ENCODE measurements at places on chromosomes 13 and 19. TPM values are rescaled to one million over a fixed set of nuclear protein-coding genes. Genes with fewer than 3 reads are reported as not detected.

DNA sequence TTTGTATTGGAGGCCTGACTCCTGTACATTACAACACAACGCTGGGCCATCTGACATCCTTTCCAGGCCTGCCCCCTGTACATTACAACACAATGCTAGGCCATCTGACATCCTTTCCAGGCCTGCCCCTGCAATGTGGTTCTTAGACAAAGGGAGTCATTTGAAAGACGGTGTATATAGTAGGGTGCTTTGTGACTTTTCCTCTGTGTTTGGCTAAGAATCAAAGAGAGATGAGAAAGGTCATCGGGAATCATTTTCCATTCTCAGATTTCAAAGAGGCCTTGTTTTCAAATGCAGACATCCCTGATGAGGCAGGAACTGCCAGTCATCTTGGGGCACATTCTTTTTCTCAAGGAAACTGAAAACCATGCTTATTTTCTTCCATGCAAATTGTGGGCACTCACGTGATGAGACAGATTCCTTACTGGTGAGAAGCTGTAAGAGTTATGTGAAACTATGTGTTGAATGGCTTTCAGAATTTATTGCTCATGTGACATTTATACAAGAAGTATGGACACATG is 551.6 kb downstream of the MYO16 start:
- no peak for DNase-seq
- H3K4me3 ChIP-seq: no peak overlapping the region
- no peak overlapping the region for H3K27ac ChIP-seq
- H3K4me1 ChIP-seq: no peaks in the 10 kb centered on the region
- no peaks in the 10 kb centered on the region for H3K27me3 ChIP-seq

DNA sequence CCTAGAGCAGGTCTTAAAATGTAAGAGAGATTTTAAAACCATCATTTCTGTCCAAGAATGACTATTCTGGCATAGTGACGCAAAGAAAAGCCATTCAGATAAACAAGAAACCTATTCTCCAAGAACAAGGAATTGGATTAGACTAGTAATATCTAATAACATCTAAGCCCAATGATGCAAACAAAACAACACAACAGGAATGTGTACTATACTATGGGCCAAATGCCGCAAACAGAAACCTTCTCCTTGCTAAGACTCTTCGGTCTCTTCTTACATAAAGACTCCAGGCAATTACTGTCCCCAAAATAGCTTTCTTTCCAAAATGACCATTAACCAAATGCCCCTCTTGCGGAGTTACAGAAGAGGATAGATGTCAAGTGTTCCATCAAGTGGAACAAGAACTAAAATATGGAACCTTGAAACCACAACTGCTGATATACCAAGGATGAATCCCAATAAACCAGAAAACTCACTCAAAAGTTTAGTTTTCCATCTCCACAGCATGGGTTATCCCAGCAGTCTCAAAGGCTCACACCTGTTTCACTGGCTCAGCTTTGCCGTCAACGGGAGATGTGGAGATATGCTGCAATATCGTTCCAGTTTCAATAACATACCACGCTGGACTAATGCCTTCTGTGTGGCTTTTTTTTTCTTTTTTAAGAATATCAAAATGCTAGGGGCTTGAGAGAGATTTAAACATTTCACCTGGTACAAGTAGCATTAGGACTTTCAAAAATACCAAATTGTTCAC is 76.2 kb downstream of the FOXO1 start:
- H3K4me1 ChIP-seq: peaks cover 83% of the 10 kb centered on the region
- H3K4me3 ChIP-seq: no peak overlapping the region
- no peak for DNase-seq
- H3K27me3 ChIP-seq: no peaks in the 10 kb centered on the region
- peak overlapping the region; percentile 25 for H3K27ac ChIP-seq
- H3K36me3 ChIP-seq: no peaks in the 10 kb centered on the region

GRCh38 chr19:49417088-49417487 is 6.2 kb downstream of the PTH2 start:
- no peaks in the 10 kb centered on the region for H3K36me3 ChIP-seq
- DNase-seq: no peak
- no peak overlapping the region for H3K4me3 ChIP-seq
- no peak overlapping the region for H3K27ac ChIP-seq
- peaks cover 7% of the 10 kb centered on the region for H3K27me3 ChIP-seq

- peak overlapping the region; percentile 84 for H3K4me3 ChIP-seq
- DNase-seq: peak; percentile 59
- peak overlapping the region; percentile 97 for H3K27ac ChIP-seq
- peaks cover 13% of the 10 kb centered on the region for H3K4me1 ChIP-seq
- H3K36me3 ChIP-seq: peaks cover 8% of the 10 kb centered on the region
Observed at GRCh38 chr13:30615866-30616541, 1.7 kb upstream of the USPL1 start.

- no peaks in the 10 kb centered on the region for H3K4me1 ChIP-seq
- no peak overlapping the region for H3K4me3 ChIP-seq
- H3K36me3 ChIP-seq: peaks cover 74% of the 10 kb centered on the region
- no peak overlapping the region for H3K27ac ChIP-seq
Observed at GRCh38 chr19:38707512-38708114, 36.7 kb downstream of the CAPN12 start.

DNA sequence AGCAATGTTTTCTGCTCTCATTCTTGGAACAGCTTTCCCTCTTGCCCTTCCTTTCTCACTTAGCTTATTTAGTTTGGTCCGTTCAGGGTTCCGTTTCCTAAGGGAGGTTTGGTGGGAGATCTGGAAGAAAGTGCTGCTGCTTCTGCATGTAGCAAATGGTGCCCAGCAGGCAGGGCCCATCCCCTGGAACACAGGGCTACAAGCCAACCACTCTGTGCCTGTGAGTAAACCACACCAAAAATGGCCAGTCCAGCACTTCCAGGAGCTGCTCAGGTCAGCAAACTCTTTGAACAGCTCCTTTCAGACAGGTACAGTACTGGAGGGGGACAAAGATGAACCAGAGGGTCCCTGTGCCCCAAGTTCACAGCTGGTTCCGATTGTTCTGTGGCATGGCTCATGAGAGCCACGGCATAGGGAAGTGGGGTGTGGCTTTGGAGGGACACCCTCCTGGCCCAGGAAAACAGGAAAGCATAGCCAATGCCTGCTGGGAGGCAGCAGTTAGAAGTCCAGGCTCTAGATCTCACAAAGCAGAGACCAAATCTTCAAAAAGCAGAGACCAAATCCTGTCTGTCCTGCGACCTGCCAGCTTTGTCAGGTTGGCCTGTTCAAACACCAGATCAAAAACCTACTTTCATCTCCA is 39.5 kb downstream of the FAM124A start:
- H3K4me3 ChIP-seq: no peak overlapping the region
- H3K27ac ChIP-seq: no peak overlapping the region
- H3K4me1 ChIP-seq: no peaks in the 10 kb centered on the region
- no peaks in the 10 kb centered on the region for H3K27me3 ChIP-seq

DNA sequence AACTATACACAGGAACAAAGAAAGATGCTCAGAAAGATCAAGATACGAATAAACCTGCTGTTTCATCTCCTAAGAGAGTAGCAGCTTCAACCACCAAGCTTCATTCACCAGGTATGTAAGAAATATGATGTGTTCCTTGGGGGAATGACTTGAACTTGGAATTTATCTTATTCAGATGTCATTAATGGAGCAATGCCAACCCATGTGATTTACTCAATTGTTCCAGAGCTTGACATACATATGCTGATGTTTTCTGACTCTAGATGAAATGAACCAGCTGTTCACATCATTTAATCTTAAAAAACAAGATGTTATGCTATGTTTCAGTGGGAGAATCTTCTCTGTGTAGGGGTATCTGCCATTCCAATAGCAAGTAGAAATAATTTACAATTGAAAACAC is 270.9 kb downstream of the SLC7A1 start:
- no peaks in the 10 kb centered on the region for H3K27me3 ChIP-seq
- no peaks in the 10 kb centered on the region for H3K36me3 ChIP-seq
- H3K4me3 ChIP-seq: no peak overlapping the region

GRCh38 chr13:53152057-53152421 is 123.4 kb downstream of the OLFM4 start:
- no peaks in the 10 kb centered on the region for H3K27me3 ChIP-seq
- H3K36me3 ChIP-seq: no peaks in the 10 kb centered on the region
- H3K27ac ChIP-seq: no peak overlapping the region
- H3K4me3 ChIP-seq: no peak overlapping the region

DNA sequence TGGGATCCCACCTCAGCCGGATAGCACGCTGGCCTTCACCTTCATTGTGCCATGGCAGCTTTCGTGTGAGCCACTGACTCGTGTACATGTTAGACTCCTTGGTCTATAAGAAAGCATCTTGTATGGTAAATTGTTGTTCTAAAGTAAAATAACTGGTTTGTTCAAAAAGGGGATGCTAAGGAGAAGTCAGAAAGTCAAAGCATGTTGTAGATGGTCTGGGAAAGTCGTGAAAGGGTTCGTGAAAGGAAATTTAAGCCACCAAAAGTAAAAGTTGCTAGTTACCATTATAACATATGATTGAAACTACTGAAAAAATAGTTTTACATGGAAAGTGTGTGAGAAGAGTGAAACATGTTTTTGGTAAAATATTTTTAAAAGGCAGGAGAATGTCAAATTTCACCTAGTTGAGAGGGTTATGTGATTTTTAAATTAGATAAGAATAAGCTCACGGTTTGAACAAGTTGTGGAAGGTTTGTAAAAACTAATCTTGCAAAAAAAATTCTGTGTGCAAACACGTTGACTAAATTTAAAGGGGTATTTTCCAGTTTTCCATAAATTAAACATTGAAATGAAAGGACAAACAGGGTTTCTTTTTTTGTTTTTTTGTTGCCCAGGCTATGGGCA is 23.4 kb downstream of the DPRX start:
- no peak for DNase-seq
- no peaks in the 10 kb centered on the region for H3K36me3 ChIP-seq
- no peaks in the 10 kb centered on the region for H3K27me3 ChIP-seq
- H3K4me1 ChIP-seq: no peaks in the 10 kb centered on the region
- H3K4me3 ChIP-seq: no peak overlapping the region
- H3K27ac ChIP-seq: no peak overlapping the region

DNA sequence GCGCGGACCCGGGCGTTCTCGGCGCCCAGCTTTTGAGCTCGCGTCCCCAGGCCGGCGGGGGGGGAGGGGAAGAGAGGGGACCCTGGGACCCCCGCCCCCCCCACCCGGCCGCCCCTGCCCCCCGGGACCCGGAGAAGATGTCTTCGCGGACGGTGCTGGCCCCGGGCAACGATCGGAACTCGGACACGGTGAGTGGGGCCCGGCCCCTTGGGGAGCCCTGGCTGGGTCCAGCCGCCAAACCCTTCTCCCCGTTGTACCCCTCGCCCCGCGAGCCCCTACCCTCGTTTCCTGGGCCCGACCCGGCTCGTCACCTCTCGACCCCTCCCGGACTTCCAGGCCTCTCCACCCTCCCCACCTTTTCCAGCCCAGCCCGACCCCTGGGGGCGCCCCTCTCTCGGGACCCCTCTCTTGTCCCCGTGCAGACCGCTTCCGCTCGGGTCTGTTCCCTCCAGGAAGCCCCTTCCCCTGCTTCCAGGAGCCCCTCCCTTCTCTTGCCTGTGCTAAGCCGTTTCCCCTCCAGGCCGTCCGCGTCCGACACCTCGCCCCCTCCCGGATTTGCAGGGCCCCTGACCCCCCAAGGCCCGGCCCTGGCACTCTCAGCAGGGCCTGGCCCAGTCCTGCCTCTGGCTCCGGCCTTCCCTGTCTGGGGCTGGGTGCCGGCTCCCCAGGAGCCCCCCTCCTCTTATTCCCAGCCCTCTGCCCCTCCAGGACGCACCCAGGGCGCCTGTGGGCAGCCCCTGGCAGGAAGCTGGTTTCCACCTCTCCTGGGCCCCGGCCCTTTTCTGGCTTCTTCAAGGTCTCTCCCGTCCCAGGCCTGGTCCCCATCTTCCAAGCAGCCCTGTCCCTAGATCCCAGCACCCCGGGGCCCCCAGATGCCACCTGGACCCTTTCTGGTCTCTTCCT is 632 bp downstream of the MARK4 start:
- peak overlapping the region; percentile 72 for H3K27ac ChIP-seq
- peak overlapping the region; percentile 59 for H3K4me3 ChIP-seq
- peaks cover 19% of the 10 kb centered on the region for H3K4me1 ChIP-seq
- H3K27me3 ChIP-seq: no peaks in the 10 kb centered on the region

The ATG4D gene
- 70.3 TPM for total RNA-seq

The OSCAR gene
- 44.6 TPM for total RNA-seq

All from naive thymus-derived CD4-positive, alpha-beta T cell (primary cell).